ENCODE measurements at places on chromosomes 1 and 21. TPM values are rescaled to one million over a fixed set of nuclear protein-coding genes. Genes with fewer than 3 reads are reported as not detected.

The FRRS1 gene
- 1.1 TPM for total RNA-seq

The CELA2A gene
- total RNA-seq: not detected

The CCDC30 gene
- 0.28 TPM for total RNA-seq

The CDCA8 gene
- total RNA-seq: 3.7 TPM

The MAP7D1 gene
- total RNA-seq: 106 TPM

The AGT gene
- total RNA-seq: under 0.01 TPM

The ELAPOR1 gene
- total RNA-seq: 0.37 TPM

The ADORA1 gene
- 0.19 TPM for total RNA-seq

The BRDT gene
- total RNA-seq: not detected

The THEM5 gene
- not detected for total RNA-seq
